Right ventricle myocardium superior (tissue), 1 donor: ENCODE measurements at places on chromosomes 2 and 18.

DNA sequence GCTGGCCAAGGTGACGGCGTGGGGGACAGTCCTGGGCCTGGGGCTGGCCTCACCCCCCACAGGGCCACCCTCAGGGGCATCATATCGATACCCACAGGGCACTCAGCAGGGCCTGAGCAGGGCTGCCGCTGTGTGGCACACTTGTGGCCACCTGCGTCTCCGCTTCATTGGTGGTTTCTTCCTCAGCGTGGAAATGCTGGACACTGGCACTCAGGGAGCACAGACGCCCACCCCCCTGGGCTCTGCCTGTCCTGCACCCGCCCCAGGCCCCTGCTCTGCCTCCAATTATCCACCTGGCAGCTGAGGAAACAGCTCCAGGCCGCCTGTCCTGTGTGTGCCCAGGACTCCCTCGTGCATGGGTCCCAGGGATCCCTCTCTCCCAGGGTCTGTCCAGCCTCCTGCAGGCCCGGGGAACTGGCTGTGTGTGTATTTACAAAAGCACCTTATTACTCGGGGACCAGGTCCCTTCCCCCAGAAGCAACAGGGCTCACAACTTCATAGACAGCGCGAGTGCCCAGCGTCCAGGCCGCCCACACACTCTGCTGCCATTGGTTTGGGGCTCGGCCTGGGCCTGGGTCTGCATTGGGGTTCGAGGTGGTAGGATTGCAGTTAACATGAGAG, 13.1 kb downstream of the CROCC2 start:
- DNase-seq, result peak; percentile 34

- peak; percentile 43 for DNase-seq
Observed at GRCh38 chr2:58448065-58448507, 207.0 kb upstream of the FANCL start.

- no peak for DNase-seq
Observed at GRCh38 chr18:46700066-46700824, 43.2 kb upstream of the LOXHD1 start.

DNA sequence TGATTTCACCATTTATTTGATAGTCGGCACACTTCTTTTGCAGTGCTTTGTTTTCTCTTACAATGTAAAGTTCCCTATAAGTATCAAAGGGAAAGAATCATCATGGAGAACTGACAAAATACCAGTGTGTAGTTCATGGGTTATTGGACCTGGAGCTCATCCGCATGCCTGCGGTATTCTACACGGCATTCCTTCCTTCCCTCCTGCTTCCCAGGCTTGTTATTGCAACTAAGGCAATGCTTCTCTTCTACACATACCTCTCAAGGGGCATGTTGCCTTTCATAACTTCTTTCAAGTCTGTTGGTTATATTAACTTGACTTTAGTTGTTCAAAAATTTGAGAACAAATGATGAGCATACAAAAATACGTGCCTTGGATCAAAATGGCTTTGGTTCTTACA, 24.3 kb upstream of the FAP start:
- no peak for DNase-seq

DNA sequence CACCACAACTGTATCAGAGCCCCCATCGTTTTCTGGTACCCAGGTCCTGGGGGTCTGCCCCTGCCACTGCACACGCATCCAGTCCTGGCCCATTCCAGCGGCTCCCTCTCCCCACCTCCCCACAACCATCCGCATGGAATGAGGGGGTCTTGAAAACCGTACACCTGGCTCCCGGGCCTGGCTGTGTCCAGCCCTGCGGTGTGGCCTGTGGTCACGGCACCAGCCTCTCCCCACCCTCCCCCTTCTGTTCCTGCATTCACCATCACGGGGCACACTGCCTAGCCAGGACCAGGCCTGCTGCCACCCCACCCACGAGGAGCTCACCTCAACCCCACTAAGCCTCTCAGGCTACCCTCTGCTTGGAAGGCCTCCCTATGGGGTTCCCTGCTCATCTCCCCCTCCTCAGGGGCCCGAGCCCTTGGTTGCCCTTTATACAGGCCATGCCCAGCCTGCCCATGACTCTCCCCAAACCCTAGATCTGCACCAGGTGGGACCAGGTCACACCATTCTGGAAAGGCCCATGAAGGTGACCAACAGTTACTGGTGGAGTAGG, 11.4 kb downstream of the GPR35 start:
- DNase-seq, result no peak

GRCh38 chr18:55585065-55585919, 2.7 kb downstream of the TCF4 start:
- no peak for DNase-seq

DNA sequence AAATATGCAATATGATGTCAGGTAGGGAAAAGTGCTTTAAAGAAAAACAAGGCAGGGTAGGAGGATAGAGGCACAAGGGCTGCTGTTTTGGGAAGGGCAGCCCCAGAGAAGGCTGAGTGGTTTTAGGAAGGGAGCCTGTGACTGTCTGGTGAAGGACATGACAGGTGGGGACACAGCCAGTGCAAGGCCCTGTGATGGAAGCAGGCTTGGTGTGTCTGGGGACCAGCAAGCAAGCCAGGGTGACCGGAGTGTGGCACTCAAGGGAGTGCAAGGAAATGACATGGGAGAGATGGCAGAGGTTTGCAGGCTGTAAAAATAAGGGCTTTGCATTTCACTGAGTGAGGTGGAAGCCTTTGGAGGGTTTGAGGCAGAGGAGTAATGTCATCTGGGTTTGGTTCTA, 62.0 kb downstream of the LTBP1 start:
- no peak for DNase-seq

- DNase-seq, result no peak
Observed at GRCh38 chr18:47970664-47971531, 40.4 kb upstream of the SMAD2 start.

DNA sequence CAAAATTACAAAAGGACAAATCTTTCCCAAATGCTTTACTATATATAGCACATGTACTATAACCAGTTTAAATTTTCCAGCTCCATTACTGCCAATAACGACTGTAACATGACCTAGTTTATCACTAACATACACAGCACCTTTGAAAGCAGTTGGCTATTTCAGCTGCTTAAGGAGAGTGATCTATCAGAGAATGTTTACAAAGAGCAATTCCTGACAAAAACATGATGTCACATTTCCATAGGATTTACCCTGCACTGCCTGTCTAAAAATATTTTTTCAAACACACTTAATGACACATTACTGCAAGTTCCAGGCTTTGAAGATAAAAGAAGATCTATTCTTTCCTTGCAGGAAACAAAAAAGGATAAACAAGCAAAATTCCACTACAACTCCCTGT, 40.6 kb downstream of the ZNF516 start:
- no peak for DNase-seq

GRCh38 chr2:57720728-57721627, 325.6 kb upstream of the VRK2 start:
- no peak for DNase-seq

DNA sequence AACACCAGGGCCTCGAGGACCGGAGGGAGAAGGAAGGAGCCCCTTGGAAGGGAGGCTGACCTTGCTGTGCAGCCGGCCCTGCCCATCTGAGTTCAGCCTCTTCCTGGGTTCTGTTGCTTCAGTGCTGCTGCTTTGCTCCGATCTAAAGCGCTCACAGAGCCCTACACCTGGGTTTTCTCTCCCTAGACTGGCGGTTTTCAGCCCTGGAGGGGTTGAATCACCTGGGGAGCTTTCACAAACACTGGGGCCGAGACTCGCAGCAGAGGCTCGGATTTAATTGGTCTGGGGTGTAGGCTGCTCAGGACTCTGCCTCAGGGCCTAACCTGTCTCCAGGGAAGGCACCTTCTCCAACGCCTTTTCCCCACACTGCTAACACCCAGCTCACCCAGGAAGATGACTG, 40.9 kb upstream of the SMAD7 start:
- no peak for DNase-seq

GRCh38 chr2:184444623-184445223, 153.6 kb upstream of the ZNF804A start:
- no peak for DNase-seq

- no peak for DNase-seq
Observed at GRCh38 chr2:18551623-18552022, 8.8 kb downstream of the RDH14 start.

GRCh38 chr2:83823229-83823628, 635.9 kb downstream of the SUCLG1 start:
- DNase-seq, result no peak
